ENCODE measurements at places on chromosomes 5 and 9.

- no peak for DNase-seq
Observed at GRCh38 chr5:169339869-169340268, 38.9 kb upstream of the SLIT3 start.

DNA sequence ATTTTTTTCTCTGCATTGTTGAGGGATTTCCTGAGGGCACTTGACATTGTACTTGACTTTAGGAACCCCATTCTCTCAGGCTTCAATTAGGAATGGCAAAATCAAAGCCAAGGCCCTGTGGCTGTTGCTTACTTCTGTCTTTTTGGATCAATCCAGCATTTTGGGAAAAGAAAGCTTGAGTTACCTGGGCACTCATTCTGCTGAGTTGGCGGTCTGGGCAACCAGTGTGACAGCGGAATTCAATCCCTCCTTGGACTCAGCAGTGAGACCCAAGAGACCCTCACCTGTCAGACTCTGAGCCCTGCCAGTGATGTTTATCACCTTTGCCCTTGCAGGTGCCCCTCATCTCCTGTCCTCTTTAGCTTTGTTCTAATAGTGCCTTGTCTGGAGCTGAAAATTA is 225.3 kb downstream of the PAPPA start:
- DNase-seq, result no peak

GRCh38 chr5:78473751-78474150 is 113.3 kb downstream of the SCAMP1 start:
- DNase-seq, result no peak

- DNase-seq, result no peak
Observed at GRCh38 chr9:76572151-76572550, 113.2 kb downstream of the GCNT1 start.

DNA sequence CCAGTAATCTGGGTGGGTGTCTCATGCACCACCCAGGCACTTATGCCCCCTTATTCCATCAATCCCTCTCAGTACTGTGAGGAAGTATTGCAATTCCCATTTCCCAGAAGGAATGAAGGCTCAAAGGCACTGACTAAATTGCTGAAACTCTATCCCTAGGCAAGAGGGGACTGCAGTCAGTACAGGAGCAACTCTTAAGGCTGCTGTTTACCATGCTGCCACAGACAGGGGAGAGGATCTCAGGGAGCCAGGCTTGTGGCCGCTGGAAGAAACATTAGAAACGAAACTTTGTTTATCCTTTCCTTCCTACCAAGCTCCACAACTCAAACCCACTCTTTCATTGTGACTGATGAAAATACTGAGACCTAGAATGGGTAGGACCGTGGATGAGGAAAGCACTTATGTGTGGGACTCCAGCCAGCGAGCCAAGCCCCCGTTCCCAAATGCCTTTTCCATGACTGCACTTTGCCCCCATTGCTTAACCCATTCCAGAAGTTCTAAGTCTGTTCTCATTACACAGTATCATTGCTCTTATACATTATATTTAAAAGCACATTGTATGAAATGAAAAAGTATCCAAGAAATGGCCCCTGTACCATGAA is 54.3 kb downstream of the TLE1 start:
- DNase-seq, result no peak

DNA sequence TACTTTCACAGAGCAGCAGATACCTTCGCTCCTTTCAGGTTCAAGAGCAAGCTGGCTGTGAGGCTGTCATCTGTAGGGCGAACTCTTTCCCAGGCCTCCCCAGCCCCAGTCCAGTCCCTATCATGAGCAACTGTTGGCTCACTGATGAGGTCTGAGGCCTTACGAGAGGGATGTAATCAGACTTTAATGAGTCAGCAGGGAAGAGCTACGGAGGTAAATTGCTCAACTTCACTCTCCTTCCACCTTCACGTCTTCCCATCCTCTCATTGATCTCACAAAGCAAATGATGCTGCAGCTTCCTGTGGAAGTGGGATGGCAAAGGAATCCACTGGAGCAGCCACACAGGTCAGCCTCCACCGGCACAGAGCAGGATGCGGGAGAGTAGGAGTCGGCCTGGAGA is 130.7 kb upstream of the TBCA start:
- DNase-seq, result no peak

GRCh38 chr9:127654619-127655018 is 42.5 kb downstream of the STXBP1 start:
- no peak for DNase-seq

DNA sequence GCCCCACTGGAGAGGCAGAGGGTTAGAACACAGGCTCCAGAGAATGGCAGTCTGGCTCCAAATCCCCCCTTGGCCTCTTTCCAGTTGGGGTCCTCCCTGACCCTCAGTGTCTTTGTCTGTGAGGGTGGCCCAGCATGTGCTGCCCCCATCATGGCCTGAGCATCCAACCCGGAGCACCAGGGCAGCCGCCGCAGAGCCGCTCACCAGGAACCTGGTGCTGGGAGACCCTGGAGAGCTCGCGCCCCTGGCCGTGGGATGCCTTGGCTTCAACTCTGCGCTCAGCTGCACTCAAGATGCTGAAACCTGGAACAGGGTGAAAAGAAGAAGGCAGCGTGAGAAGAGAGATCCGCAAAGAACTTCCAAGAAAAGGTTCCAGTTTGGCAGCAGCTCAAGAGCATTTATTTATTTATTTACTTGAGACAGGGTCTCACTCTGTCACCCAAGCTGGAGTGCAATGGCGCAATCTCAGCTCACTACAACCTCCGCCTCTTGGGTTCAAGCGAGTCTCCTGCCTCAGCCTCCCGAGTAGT is 3.8 kb downstream of the CCDC187 start:
- no peak for DNase-seq

GRCh38 chr5:96146675-96147074 is 185.0 kb upstream of the ELL2 start:
- no peak for DNase-seq

- no peak for DNase-seq
Observed at GRCh38 chr5:111755345-111755941, 1.6 kb downstream of the NREP start.

GRCh38 chr5:65868509-65868908 is 57.9 kb upstream of the ERBIN start:
- DNase-seq, result no peak

DNA sequence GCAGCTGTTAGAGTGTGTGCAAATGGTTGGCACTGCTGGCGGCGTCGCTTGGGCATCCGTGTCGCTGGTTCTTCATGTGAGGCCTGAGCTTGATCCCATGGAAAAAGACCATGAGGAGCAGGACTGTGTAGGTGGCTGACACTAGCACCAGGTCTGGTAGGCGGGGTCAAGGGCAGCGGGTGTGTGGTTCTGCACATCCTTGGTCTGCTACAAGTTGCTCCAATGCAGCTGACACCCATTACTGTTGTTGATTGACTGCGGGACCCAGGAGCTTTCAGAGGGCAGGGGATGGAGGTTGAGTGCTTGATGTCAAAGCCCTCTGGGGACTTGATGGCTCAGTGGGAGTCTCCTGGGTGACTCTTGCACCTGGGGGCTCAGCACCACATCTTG is 29.0 kb upstream of the PITX1 start:
- no peak for DNase-seq

- no peak for DNase-seq
Observed at GRCh38 chr5:44862808-44863207, 54.1 kb downstream of the MRPS30 start.

GRCh38 chr5:178538741-178539229 is 51.4 kb downstream of the COL23A1 start:
- DNase-seq, result no peak
